ENCODE measurements at places on chromosomes 1 and 21. TPM values are rescaled to one million over a fixed set of nuclear protein-coding genes. Genes with fewer than 3 reads are reported as not detected.

EPHA2 gene
- 130 TPM for total RNA-seq

MNDA gene
- not detected for total RNA-seq

PCSK9 gene
- total RNA-seq, result 2.3 TPM

LAMB3 gene
- 19.4 TPM for total RNA-seq

OR2L8 gene
- not detected for total RNA-seq

UTS2 gene
- total RNA-seq, result not detected

PAX7 gene
- total RNA-seq, result 0.89 TPM

KCNE2 gene
- total RNA-seq, result not detected

TFF2 gene
- total RNA-seq, result not detected

COA7 gene
- total RNA-seq, result 29.4 TPM

SMCP gene
- not detected for total RNA-seq

BRINP3 gene
- total RNA-seq, result not detected

PGLYRP4 gene
- total RNA-seq, result not detected

ELAVL4 gene
- not detected for total RNA-seq

VASH2 gene
- total RNA-seq, result 3.1 TPM

UBE2G2 gene
- total RNA-seq, result 33.3 TPM

TNNT2 gene
- total RNA-seq, result 0.67 TPM

HES3 gene
- total RNA-seq, result not detected

PROX1 gene
- total RNA-seq, result 0.19 TPM

ANGPTL1 gene
- not detected for total RNA-seq

CASQ2 gene
- not detected for total RNA-seq

IGSF3 gene
- 18.6 TPM for total RNA-seq

C1orf87 gene
- not detected for total RNA-seq

PLEKHG5 gene
- total RNA-seq, result 3.9 TPM

ZBTB8B gene
- not detected for total RNA-seq

All from A549 treated with dexamethasone at 1 μM for 4 hours (cell line).